CD4-positive, alpha-beta T cell treated with Interferon alpha-2 for 1 hour (primary cell): ENCODE measurements at places on chromosomes 1 and 21.

GRCh38 chr1:242448910-242449645 is 75.4 kb downstream of the PLD5 start:
- no peak for DNase-seq

DNA sequence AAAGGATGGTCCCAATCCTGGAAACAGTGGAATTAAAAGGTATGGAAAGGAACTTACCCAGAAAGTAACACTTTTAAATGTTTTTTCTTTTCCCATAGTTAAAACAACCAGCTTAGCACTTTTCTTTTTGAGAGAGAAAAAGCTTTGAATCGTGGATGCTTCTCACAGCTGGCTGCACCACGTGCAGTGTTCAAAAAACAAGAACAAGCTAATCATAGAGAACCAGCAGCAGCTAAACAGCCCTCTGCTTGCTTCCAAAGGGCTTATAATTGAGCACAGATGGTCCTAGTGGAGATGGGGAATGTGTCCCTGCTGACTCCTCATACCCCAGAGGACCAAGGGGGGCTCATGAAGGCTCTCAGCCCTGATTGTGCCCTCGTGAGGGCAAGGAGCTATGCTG is 26.4 kb downstream of the UTP25 start:
- no peak for DNase-seq

GRCh38 chr1:45026446-45026845 is 14.4 kb downstream of the UROD start:
- no peak for DNase-seq

DNA sequence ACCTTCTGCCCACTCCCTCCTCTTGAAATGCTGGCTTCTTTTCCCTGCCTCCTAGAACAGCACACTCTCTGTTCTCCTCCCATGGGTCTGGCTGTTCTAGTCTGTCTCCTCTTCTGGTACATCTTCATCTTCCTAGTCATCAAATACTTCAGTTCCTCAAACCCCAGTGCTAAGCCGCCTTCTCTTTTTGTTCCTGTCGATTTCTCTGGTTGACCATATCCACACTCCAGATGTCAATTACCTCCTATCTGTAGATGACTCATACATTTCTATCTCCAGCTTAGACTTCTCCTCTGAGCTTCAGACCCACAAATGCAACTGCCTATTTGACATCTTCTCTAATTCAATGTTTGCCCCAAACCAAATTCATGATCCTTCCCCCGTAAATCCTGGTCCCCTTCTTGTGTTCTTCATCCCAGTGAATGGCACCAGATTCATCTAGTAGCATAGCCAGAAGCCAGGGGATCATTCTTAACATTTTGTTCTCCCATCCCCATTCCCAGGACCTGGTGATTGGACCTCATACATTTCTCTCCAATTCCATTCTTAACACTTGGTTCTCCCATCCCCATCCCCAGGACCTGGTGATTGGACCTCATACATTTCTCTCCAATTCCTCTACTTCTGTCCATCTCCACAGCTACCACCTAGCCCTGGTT is 35.9 kb downstream of the USP24 start:
- DNase-seq: no peak

GRCh38 chr1:21559788-21560567 is 50.8 kb downstream of the ALPL start:
- DNase-seq: no peak

- DNase-seq: no peak
Measured at GRCh38 chr1:180896161-180896560, 16.5 kb upstream of the KIAA1614 start.

- DNase-seq: no peak
Measured at GRCh38 chr1:171220581-171221054, 27.7 kb upstream of the FMO1 start.

GRCh38 chr1:183769956-183770815 is 34.7 kb upstream of the RGL1 start:
- DNase-seq: no peak

GRCh38 chr1:156993426-156994147 is 52.0 kb downstream of the ARHGEF11 start:
- DNase-seq: no peak

GRCh38 chr21:32114419-32115035 is 164.3 kb downstream of the MIS18A start:
- no peak for DNase-seq

DNA sequence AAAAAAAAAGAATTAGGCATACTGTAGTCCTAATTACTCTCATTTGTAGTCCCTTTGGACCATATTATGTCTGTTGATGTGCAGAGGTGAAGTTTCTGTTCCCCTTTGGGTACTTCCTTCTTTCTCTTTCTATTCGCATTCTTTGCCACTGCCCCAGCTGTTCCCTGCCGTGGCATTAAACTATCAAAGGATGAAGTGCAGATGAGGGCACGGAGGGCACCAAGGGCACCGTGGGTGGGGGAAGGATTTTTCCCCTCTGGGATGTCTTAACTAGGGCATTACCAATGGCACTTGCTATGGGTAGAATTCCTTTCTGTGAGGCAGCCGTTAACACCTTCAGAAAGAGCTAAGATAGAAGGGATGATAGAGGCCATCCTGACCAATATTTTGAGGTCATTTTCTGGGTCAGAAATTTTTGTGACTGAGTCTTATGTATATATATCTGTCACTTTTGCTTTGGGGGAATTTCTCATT is 4.9 kb upstream of the MAPKAPK2 start:
- peak; percentile 41 for DNase-seq

- DNase-seq: no peak
Measured at GRCh38 chr1:221310180-221310579, 430.9 kb downstream of the HLX start.

DNA sequence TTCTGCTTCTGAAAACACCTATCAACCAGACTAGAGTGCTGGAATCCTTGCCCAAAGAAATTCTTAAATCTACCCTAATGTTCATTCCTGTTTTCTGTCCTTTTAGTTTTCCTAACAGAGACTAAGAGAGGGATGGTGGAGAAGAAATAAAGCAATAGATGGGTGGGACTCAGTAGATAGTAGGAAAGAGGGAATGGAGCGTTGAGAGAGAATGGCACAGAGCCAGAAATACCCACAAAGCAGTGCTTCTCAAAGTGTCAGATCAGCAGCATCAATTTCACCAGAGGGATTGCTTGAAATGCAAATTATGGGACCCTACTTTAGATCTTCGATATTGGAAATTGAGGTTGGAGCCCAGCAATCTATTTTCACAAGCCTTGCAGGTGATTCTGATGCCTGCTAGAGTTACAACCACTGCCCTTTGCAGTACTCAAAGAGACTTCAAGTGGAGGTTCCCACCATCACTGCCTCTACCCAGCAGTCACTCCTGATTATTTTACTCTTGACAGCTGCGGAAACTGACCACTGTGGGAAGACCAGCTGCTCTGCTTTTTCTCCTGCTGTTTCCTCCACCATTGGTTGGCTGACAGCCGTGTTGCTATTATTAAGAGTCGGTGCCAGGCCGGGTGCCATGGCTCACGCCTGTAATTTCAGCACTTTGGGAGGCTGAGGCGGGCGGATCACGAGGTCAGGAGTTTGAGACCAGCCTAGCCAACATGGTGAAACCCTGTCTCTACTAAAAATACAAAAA is 11.4 kb upstream of the PRPF3 start:
- DNase-seq: no peak

GRCh38 chr1:31624309-31624708 is 6.8 kb downstream of the HCRTR1 start:
- no peak for DNase-seq

DNA sequence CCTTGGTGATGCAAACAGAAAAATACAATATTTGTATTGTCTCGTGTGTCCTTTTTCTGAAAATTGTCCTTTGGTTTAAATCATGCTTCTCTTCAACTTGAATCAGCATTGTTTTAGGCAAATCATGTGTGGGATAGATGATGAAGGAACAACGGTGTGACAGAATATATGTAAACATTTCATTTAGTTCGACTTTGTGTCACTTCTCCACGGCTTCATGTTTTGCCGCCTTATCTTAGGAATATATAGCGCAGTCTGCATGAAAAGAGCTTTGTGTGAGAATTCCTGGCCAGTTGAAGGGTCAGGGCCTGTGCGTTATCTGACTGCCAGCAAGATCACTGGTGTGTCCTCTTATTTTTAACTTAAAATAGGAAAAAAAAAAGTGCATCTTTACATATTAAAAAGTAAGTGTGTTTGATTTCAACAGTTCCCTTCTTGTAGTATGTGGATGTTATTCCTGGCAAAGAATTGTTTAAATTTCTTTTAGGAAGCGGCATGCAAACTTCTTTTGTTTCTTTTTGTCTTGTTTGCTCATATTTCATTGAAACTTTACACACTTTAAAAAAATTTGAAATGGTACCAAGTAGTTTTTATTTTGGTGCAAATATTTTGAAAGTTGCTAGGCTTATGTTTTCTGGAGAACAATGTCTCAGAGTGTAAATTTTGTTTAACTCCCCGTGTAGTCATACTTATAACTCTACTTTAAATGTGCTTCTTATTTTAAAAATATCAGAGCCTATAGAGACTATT is 465.2 kb downstream of the USP25 start:
- DNase-seq: no peak

DNA sequence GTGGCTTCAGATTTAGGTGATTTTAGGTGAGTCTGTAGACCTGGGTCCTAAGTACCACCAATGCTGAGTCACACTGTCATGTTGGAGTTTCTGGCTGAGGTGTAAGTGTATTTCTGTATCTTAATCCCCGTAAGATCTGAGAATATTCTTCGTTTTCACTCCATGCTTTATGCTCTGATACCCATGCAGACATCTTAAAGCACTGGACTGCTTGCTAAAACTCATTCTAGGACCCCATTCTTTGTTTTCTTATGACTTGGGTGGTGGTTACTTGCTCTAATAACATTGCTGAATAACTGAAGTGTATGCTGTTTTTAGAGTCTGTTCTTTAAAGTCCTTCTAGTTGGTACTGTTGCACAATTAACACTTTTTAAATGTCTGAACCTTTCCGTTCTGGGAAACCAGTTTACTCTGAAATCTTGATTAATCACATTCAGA is 36.6 kb downstream of the CDC42 start:
- no peak for DNase-seq

- DNase-seq: no peak
Measured at GRCh38 chr1:106861110-106861509, 195.4 kb upstream of the PRMT6 start.

DNA sequence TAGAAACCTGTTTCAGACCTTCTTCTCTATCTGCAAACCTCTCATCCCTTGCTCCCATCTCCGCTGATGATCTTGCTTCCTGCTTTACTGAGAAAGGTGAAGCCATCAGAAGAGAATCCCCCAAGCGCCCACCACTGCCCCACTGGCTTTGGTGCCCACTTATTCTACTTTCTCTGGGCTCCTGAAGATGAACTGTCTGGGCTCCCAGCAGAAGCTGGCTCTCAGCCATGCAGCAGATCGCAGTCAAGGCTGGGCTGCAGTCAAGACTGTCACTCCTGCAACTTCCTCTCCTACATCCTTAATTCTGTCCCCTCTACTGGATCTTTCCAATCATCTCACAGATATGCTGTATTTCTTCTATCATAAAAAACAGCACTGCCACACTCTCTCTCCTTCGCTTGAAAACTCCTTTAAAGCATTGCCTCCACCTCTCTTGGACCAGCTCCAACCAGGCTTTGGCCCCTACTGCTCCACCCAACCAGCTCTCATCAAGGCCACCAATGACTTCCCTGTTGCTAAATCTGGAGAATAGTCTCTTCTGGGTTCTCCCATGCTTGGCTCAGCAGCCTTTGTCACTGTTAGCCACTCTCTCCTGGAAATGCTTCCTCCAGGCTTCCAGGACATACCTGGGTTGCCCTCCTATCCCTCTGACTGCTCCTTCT is 25.8 kb downstream of the TRIM62 start:
- no peak for DNase-seq

DNA sequence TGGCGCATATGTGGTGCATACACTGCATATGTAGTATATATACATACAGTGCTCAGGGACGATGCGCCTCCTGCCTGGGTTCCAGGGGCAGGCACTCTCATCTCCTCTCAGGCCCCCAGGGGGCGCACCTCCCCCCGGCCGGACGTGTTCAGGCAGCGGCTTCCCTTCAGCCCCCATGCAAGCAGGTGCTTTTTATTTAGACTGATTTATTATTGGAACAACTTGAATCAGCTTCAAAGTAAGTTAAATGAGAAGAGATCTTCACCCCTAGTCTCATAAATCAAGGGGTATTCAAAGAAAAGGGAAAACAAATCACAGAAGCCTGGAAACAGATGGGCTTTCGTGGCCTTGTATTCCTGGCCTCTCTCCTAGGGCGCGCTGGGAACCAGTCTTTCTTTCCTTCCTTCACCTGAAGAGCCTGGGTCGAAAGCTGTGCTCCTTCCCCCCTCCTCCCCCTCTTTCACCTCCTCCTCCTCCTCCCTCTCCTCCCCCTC is 64.6 kb downstream of the UBIAD1 start:
- DNase-seq: peak; percentile 54

- DNase-seq: peak; percentile 29
Measured at GRCh38 chr1:89844241-89844807, 23.5 kb downstream of the LRRC8D start.

DNA sequence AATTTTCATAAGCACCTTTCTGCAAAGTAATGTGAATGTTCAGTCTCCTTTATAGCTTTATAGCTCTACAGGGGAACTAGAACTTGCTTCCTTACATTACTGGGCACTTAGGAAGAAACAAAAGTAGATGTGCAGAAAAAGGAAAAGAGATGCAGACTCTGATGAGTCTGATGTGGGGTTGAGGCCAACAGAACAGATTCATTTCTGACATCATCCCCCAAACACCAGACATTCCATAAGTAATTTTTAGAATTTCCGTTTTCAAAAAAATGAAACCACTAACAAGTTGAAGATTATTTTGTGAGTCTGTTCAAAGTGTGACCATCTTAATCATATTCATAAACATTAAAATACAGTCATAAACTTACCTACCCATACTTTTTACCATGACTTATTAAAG is 96.0 kb downstream of the NRIP1 start:
- no peak for DNase-seq

GRCh38 chr1:53696051-53696450 is 42.9 kb downstream of the GLIS1 start:
- DNase-seq: no peak

GRCh38 chr1:167491586-167492461 is 26.5 kb downstream of the CD247 start:
- DNase-seq: peak; percentile 23

- DNase-seq: peak; percentile 51
Measured at GRCh38 chr1:7070389-7071029, 285.3 kb downstream of the CAMTA1 start.

- DNase-seq: no peak
Measured at GRCh38 chr1:232471250-232471649, 158.7 kb downstream of the SIPA1L2 start.

DNA sequence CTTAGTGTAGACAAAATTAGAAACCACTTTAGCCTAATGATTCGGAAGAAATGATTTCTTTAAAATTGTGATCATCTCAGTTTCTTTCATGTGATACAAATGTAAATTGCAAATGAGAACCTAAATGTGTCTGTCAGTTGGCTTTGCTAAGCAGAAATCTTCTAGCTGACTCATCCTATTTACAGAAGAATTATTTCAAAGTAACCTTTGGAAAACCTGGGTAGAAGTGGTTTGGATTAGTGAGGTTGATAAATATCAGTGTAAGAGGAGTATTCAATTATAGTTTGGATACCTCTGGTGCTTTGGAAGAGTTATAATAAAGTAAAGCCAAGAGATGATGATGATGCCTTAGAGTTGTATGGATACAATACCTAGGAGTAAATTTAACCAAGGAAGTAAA is 37.4 kb downstream of the CC2D1B start:
- DNase-seq: no peak
